Hypothalamus (tissue), 51 donors: ENCODE measurements at places on chromosomes 2 and 18.

- no peak for DNase-seq
Observed at GRCh38 chr2:9772999-9773902, 70.0 kb upstream of the TAF1B start.

GRCh38 chr2:128817171-128817570 lies 498.5 kb upstream of the HS6ST1 start:
- DNase-seq, result no peak

DNA sequence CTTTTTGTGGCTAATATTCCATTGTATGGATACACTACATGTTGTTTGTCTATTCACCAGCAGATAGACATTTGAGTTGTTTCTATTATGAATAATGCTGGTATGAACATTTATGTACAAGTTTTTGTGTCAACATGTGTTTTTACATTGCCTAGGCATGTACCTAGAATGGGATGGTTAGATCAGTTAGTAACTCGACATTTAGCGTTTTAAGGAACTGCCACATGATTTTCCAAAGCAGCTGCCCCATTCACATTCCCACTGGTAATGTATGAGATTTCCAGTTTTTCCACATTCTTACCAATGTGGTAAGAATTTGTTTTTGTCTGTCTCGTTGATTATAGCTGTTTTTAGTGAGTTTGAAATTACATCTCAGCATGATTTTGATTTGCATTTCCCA lies 112.8 kb downstream of the FHOD3 start:
- DNase-seq, result no peak

DNA sequence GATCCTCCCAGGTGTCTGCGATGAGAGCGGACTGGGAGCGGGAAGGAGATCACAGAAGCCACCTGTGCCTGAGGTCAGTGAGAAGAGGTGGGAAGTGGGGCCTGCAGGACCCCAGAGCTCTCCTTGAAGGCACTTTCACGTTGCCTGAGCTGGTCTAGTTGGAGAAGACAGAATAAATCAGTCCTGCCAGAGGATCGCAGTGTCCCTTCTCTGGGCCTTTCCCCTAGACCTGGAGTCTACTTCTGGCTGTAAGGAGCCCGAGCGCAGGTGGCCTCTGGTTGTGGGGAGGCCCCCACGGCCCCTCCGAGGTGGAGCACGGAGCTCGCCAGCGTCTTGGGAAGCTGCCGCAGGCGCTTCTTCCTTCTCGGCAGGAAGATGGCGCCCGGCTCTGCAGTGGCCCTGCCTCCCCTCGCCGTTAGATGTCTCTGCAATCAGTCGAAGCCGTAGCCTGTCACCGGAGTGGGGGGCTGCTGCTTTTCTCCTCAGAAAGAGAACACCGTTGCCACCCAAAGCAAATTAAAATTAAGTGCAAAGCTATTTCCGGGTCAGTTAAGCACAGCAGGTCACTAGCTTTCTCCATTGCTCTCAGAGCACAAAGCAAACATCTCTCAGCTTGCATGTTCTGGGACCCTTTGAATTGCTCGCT lies 212.0 kb upstream of the MYT1L start:
- peak; percentile 20 for DNase-seq

DNA sequence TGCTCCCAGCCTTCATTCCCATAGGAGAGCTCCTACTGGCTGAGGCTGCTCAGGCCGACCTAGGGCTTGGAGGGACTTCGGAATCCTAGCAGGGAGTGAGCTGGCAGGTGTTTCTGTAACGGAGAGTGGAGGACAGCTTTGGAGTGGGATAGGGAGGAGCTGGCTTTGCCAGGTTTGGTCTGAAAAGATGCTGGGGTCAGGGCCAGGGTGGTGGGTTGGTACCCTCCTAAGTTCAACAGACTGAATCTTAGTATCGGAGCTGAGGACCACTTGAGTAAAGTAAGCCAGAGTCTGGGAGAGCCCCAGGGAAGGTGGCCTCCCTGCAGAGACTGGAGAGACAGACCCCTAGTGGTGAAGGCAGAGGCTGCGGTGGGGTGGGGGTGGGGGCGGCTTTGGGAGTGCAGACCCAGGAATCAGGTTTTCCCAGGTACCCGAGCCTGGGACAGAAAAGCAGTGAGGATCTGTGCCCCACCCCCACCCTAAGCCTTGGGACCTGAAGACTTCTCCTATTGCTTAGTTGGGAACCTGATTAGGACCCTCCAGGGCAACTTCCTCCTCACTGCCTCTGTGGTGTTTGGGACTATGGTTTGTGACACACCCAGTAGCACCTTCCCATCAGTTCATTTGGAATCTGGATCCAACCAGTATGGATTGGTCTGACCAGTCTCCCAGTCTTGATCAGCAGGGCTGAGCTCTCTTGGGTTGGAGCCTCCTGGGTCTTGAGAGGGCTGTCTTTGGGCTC lies 3.0 kb downstream of the CNNM4 start:
- no peak for DNase-seq

DNA sequence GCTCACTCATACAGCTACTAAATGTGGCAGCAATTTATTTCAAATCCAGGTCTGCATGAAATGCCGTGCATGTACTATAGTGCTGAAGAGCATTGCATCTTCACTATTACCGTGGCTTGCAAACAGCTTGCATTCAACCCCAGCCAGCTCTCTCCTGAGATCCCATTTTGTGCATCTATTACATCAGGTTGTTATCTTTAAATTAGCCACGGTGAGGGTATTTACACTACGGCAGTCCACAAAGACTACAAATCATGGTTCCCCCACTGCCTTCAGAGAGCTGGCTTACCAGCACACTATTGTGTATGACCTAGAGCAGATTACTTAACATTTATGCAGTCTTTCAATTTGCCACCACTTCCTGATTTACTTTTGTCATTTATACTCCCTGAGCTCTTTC lies 621.3 kb upstream of the LRATD1 start:
- no peak for DNase-seq

DNA sequence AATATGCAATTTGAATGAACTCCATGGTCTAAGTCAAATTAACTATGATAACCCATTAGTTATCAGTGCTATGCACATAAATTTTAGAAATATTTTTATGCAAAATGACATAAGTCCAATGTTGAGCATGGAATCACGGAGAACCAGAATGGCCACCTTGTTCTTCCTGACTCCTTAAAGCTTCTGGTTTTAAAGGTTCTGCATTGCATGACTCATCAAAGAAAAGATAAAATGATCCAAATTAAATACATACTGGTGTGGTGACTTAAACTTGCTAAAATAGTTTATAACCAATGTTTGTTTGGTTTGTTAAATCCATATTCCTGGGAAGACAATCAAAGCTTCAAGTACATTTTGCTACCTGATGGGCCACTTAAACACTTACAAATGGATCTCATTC lies 1146.9 kb upstream of the NRXN1 start:
- no peak for DNase-seq

DNA sequence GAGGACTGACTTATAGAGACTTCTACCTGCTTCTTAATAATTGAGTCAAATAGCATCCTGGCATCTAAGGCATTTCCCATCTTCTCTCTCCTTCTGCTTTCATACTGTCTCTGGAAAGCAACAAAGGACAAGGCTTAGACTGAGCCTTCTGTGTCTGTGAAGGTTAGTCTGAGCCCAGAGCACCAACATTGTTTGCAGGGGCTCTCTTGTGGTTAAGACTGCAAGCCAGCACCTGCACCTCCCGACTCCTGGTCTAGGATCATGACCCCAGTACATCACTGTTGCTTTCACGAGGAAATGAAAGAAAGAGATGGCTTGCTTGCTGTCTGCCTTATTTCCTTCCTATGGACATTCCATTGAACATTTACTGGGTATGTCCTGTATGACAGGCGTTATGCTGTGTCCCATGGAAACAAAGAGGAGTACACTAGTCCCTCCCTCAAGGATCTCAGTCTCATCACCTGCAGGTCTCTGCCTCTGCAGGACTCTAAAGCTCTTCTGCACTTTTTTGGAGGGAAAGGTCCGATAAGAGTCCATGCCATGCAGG lies 315.8 kb upstream of the EPAS1 start:
- DNase-seq, result no peak

DNA sequence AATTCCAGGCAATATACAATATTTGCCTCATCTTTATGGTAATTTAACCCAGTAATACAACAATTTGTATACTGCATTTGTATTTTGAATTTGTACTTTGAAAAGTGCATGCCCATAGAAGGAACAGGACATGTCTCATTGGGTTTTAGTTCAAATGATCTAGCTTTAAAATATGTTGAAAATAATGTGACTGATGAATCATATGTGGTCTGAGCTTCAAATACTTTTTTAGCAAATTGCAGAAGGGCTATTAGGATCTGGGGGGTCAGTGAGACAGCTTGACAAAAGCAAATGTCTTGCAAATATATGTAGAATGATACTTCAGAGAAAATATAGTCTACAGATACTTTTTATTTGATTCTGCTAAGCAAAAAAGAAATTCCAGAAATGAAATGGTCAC lies 248.9 kb downstream of the DCC start:
- DNase-seq, result no peak

DNA sequence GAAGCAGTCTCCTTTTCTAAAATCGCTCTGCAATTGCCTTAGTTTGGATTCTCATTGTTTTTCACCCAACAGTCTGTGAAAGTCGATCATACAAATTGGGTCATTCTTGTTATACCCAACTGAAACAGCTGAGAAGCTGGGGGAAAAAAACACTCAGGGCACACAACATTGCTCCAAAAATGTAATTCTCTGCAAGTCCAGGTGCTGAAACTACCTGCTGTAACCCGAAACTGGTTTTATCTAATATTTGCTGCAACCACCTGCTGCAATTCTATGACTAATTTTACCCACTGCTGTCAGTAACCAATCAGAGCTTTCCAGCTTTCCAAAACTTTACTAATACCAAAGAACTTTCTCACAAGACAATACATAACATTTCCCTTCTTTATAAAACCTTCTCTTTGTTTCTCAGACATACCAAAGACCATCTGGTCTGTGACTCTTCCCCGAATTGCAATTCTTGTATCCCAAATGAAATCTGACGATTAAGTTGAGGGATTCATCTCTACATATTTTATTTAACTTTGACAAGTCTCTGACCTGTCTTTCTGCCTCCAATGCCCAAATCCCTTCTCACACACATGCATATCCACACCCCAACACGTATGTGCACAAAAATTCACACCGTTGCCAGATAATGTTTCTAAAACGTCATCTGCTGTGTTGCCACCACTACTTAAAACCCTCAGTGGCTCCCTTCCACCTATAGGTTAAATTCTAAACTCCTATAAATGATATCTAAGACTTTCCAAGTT lies 198.3 kb downstream of the PIEZO2 start:
- DNase-seq, result no peak

DNA sequence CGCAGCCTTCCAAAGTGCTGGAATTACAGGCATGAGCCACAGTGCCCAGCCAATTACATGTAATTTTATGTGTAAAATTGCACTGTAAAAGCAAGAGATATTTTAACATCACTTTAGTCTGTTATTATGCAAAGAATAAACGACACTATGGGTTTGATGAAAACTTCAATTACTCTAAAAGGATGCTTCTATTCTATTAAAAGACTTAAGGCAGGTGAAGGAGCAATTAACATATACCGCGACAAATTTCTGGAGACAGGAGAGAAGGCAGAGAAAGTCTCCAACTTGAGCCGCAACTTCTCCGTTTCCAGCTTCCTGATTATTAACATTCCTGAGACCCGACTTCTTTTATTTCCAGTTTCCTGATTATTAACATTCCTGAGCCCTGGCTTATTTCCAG lies 53.7 kb downstream of the FAM210A start:
- DNase-seq, result no peak

DNA sequence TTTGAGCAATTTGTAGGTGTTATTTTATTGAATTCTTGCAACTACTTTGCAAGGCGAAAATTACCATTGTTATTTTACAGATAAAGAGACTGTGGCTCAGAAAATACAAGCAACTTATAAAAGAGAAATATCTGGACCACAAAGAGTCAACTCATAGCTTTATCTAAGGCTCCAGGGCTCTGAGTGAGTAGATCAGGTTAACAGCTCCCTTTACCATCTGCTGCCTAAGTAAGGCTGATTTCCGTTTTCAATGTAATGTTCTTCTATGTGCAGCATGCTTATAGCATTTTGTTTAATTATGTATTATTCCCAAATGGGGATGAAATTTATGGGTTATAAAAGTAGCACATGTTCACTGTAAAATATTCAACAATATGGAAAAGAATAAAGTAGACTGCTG lies 299.1 kb upstream of the TNP1 start:
- DNase-seq, result no peak

GRCh38 chr18:71846716-71847115 lies 697.4 kb downstream of the CBLN2 start:
- DNase-seq, result no peak

GRCh38 chr18:20971886-20972267 lies 139.7 kb downstream of the ROCK1 start:
- DNase-seq, result no peak

DNA sequence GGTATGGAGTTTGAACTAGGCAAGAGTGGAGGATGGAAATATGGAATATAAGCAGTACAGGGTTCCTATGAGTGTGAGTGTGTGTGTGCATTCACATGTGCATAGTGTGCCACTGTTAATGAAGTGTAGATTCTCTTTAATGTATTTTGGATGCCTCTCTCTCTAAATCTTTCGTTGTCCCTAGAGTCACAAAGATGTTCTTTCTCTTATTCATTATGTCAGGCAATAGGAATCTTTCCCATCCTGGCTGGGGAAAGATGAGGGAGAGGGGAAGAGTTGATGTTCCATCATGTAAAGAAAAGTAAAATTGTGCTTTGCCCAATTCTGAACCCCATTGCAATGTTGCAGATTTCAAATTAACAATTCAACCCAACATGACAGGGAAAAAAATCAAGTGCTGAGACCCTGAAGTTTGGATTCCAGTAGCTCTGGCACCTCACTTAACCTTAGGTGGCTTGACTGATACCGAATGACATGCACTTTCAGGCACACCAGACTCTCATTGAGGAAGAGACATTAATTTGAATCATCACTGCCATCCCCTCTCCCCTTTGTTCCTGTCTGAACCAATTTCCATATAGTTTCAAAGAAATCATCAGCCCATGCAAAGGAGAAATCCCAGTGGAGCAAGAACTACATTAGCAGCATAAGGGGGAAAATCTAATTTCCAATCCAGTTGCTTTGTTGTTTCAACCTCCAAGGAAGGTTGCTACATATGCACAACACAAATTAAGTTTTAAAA lies 28.0 kb downstream of the KLF7 start:
- no peak for DNase-seq

- DNase-seq, result peak; percentile 47
Observed at GRCh38 chr2:219285894-219286425, 6.8 kb downstream of the DNAJB2 start.

DNA sequence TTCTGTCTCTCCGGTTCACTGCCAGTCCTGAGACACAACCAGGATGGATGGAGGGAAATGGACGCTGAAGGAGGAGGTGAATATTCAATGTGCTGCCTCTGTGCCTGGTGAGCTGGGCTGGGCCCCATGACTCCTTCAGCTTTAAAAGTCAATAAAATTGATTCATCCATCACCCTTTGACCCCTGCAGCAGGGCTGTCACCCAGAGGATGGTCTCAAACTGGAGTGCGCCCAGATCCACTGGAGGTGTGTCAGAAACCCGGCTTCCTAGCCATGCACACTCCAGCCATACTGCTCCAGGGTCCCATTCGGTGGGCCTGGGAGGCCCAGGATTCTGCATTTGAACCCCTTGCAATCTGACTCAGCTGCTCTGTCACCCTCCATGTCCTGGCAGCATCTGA lies 94.1 kb upstream of the BOD1L2 start:
- no peak for DNase-seq
